ENCODE measurements at places on chromosomes 12 and 14.

DNA sequence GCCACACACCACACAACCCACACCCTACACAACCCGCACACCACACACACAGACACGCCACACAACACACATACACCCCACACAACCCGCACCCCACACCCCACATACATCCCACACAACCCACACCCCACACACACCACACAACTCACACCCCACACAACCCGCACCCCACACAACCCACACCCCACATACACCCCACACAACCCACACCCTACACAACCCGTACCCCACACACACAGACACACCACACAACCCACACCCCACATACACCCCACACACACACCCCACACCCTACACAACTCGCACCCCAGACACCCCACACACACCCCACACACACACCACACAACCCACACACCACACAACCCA is 78.5 kb downstream of the NOC4L start:
- no peak for DNase-seq

DNA sequence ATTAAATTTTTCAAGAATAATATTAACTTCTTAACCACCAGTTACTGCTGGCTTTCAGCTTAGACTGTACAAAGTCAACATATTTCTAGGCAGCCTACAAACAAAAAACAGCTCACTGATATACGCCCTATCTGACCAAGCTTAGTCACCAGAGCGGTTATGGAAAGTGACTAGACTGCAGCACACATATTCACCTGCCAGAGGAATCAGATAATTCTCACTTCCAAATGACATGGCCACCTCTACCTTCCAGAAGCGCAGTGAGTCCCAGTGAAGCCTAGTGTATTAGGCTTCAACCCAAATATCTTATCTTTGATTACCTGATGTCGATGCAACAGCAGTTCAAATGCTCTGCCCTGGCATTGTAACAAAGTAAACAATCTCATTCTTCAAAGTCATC is 8.5 kb downstream of the STXBP6 start:
- DNase-seq: no peak

- DNase-seq: no peak
Measured at GRCh38 chr14:20755037-20755436, 9.3 kb downstream of the EDDM3A start.

- no peak for DNase-seq
Measured at GRCh38 chr12:10633541-10633940, 20.1 kb upstream of the MAGOHB start.

DNA sequence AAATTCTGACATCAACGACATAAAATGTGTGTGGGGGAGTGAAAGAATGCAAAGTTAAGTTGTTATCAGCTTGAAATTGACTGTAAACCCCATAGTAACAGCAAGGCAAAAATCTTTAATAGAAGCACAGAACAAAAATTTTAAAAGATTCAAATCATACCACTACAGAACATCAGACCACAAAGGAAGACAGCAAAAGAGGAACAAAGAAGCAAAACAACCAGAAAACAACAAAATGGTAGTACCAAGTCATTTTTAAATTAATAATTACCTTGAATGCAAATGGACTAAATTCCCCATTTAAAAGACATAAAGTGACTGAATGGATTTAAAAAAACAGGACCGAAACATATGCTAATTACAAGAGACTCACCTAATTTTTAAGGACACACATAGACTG is 31.3 kb downstream of the A2M start:
- no peak for DNase-seq

GRCh38 chr14:104267895-104268294 is 129.5 kb downstream of the KIF26A start:
- DNase-seq: no peak
